Testis (tissue), 5 donors: ENCODE measurements at places on chromosomes 4 and X. TPM values are rescaled to one million over a fixed set of nuclear protein-coding genes. Genes with fewer than 3 reads are reported as not detected.

- no peaks in the 10 kb centered on the region for H3K4me1 ChIP-seq
- no peak overlapping the region for H3K4me3 ChIP-seq
- no peaks in the 10 kb centered on the region for H3K36me3 ChIP-seq
- H3K27ac ChIP-seq: no peak overlapping the region
- no peaks in the 10 kb centered on the region for H3K27me3 ChIP-seq
- no peak for DNase-seq
Observed at GRCh38 chrX:46198858-46199257, 346.4 kb downstream of the ZNF674 start.

- H3K36me3 ChIP-seq: no peaks in the 10 kb centered on the region
- no peaks in the 10 kb centered on the region for H3K4me1 ChIP-seq
- no peaks in the 10 kb centered on the region for H3K27me3 ChIP-seq
- no peak overlapping the region for H3K4me3 ChIP-seq
Observed at GRCh38 chrX:114006664-114007063, 577.2 kb upstream of the HTR2C start.

DNA sequence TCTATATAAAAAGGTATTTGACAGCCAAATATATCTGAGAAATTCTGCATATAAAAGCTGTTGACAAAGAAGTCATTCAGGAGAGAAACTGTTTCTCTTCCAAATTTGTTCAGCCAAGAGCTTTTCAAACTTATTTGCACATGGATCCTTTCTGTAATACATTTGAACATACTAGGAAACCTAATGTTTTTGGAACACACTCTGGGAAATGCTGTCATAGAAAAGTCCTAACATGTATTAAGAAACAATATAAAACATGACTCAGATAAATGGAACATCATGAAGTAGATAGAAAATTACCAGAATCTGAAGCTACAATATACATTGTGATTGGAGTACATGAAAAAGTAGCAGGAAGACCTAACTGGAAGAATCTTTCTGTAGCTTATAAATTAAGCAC, 781.5 kb upstream of the EPHA5 start:
- no peaks in the 10 kb centered on the region for H3K27me3 ChIP-seq
- no peak overlapping the region for H3K27ac ChIP-seq
- no peaks in the 10 kb centered on the region for H3K4me1 ChIP-seq
- H3K4me3 ChIP-seq: no peak overlapping the region

LGI2 gene
- total RNA-seq: 0.87 TPM

HPGD gene
- total RNA-seq: 2.2 TPM

CXCL1 gene
- 0.74 TPM for total RNA-seq

DNA sequence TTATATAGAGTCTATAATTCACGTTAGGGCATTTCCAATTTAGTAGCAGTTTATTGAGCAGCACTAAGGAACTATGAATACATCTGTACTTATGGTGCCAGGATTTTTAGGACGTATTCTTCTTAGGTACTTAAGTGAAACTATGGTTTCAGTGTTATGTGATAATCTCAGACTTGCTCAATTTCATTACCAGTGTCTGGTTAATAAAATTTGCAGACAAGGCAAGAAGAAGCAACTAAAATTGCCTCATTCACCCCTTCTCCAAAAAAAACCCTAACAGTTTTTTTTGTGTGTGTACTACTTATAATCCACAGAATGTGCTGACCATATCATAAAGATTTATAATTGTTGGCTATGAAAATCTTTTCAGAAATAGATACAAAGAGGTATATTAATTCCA, 6.0 kb upstream of the CXCL10 start:
- no peaks in the 10 kb centered on the region for H3K27me3 ChIP-seq
- H3K4me3 ChIP-seq: no peak overlapping the region
- H3K36me3 ChIP-seq: no peaks in the 10 kb centered on the region
- H3K4me1 ChIP-seq: no peaks in the 10 kb centered on the region
- no peak overlapping the region for H3K27ac ChIP-seq
- DNase-seq: no peak

DNA sequence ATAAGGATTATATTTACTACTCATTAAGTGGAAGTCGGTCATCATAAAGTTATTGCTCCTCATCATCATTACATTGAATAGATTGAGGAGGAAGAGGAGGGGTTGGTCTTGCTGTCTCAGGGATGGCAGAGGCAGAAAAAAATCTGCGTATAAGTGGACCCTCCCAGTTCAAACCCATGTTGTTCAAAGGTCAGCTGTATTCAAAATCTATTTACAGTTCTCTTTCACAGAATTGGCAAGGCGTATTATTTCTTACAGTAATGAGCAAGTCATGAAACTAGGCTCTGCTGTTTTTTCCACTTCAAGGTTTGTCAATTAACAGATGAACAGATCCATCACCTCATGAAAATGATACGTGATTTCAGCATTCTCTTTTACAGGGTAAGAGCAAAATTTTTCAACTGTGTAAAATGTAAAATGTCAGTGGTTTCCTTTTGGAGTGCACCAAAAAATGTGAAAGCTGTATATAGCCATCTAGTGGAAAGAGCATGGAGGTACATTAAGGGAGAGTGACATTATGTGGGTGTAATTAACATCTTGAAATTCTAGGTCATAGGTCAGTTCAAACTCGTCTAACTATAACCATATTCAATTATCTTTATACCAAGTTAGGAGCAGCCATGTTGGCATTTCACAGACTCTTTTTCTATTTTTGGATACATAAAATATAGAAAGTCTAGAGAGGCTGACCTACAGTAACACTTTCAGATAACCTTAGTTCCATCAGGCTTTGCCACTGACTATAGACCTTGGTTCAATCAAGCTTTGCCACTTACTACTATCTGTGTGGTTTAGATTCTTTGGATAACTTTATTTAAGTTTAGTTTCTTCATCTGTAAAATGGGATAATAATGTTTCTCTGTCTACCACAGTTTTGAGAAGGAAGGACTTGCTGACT, 30.1 kb downstream of the NEIL3 start:
- no peaks in the 10 kb centered on the region for H3K4me1 ChIP-seq
- no peak overlapping the region for H3K27ac ChIP-seq
- no peak overlapping the region for H3K4me3 ChIP-seq
- DNase-seq: no peak
